Fibroblast of upper back skin (primary cell): ENCODE measurements at places on chromosomes 5 and 9.

DNA sequence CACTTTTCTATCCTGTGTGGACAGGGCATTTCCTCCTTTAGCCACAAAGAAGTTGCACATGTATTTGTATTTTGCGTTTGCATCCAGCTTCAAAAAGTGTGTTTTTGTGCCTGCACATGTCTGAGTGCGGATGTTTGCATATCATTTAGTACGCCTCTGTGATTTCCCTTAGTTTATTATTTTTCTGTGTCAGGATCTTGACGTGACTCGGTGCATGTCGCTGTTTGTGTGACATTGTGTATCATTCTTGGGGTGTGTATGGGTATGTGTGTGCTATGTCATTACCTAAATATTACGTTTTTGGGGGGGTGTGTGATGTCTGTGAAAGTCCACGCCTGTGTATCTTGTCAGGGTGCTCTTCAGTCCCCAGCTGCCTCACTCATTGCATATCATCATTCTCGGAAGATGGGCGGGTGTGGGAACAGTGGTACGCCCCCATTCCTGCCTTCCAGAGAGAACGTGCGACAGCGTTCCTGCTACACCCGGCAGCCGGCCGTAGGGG lies 416 bp upstream of the PAIP2 start:
- DNase-seq, result no peak

DNA sequence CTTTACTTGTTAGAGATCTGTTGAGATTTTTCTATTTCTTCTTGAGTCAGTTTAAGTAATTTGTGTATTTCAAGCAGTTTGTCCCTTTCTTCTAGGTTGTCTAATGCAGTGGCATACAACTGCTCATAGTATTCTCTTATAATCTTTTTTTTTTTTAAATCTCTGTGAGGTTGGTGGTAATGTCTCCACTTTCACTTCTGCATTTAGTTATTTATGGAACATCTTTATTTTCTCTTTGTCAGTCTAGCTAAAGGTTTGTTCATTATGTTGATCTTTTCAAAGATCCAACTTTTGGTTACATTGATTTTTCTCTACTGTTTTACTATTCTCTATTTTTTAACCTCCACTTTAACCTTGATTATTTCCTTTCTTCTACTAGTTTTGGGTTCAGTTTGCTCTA lies 13.8 kb downstream of the FOXE1 start:
- DNase-seq, result no peak

GRCh38 chr5:13609504-13609903 lies 335.0 kb downstream of the DNAH5 start:
- DNase-seq, result no peak

DNA sequence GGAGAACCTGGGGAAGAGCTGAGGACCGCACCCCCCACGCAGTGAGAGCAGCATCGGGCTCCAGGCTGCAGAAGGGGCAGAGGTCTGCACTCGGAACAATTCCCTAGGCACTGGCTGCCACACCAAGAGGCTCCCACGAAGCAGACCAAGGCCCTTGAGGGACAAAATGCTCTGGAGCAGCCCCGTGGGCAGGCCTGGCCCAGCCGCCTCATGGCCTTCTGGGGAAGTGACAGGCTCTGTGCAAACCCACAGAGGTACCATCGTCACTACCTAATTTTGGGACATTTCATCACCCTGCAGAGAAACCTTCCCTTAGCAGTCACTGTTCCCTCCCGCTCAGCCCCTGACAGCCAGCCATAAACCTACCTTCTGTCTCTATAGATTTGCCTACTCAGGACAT lies 15.9 kb downstream of the FBXW5 start:
- no peak for DNase-seq

DNA sequence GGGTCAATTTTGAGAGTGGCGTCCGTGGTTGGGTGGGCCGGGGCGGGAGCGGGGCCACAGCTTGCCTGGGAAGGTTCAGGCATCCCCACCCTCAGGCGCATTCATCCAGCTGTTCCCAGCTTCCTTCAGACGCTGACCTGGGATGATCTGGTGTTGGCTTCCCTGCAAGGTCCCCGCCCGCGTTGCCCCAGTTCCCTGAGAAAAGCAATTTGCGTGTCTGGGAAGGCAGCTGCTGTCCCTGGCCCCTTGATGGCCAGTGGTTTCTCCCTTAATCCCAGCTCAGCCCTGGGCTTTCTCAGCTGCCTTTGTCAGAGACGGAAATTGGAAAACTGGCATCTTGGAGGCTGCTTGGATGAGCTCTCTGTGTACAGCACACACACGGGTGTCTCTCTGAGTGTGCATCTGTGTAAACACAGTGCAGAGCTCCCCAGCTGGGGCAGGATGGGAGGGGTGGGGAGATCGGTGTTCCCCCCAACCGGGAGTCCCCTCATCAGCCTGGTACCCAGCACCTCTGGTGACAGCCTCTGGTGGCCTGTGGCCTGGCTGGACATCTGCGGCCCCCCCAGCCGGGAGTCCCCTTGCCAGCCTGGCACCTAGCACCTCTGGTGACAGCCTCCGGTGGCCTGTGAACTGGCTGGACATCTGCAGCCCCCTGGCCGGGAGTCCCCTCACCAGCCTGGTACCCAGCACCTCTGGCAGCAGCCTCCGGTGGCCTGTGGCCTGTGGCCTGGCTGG lies 94.0 kb downstream of the COL5A1 start:
- DNase-seq, result no peak

- peak; percentile 25 for DNase-seq
Measured at GRCh38 chr5:130692770-130693169, 472.3 kb downstream of the HINT1 start.

DNA sequence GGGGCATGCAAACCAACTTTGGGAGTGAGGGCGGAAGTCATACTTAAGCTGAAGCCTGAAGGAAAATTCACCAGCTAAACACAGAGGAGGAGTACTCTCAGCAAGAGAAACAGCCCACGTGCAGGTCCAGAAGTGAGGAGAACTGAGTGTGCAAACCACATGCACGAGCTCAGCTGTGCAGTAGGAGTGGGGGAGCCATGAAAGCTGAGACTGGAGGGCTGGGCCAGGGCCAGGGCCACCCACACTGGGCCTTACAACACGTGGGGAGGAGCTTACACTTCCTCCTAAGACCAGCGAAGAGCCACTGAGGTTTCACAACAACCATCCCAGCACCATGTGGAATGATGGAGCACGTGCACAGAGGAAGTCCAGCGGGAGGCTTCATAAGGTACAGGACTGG lies 9.3 kb upstream of the WWC1 start:
- DNase-seq, result peak; percentile 81

DNA sequence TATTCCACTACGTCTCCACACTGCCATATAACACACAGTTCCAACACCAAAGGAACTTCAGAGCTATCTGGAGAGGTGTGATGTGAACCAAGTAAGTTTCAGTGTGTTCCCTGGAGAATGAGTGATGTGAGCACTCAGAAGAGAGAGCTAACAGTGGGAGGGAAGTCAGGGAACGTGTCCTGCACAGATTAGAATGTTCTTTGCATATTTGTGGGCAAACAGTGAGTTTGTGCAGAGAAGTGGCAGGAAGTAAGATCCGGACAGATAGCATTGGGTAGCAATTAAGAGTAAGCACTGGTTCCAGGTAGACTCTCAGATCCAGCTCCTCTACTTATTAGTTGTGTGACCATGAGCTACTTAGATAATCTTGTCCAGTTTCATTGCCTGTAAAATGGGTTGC lies 206.4 kb downstream of the PDZD2 start:
- peak; percentile 49 for DNase-seq

DNA sequence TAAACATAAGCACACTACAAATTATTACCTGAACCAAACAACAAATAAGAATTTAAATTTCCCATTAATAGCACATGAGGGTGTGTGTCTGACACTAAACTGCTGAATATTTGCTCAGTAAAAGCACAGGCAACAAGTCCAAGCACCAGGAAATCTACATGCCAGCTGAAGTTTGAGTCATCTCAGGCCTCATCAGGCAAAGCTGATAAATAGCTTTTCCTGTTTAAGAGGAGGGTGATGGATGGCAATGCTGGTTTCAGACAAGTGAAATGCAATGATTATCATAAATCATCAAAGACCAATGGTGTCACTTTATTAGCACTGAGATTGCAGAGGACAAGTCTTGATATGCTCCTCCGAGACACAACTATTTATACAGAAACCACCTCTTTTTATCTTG lies 1668.0 kb upstream of the C9orf72 start:
- DNase-seq, result no peak

DNA sequence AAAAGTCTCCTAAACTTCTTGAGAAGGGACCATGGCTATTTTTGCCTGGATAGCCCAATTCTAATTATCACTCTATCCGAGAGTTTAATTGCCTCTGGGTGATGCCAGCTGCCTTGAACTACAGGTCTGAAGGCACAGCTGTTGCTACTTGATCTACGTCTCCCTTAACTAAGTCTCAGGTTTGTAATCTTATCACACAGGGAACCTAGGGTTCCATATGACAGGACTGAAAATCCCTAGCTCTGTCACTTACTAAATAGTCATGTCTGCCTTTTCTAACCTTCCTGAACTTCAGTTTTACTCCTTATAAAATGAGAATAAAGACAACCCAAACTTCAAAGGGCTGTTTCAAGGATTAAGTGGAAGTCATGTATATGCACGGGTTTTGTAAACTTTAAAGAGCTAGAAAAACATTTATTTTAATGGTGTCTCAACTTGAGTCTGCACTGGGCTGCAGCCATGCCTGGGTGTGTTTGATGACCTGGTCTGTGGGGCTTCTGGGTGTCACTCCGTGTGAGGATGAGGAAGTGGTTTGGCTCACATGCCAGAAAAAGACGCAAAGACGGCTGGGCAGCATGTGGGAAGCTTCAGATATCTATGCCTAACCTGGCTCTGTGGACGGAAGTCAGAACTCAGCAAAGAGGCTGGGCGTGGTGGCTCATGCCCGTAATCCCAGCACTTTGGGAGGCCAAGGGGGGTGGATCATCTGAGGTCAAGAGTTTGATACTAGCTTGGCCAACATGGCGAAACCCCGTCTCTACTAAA lies 129.3 kb upstream of the SLC44A1 start:
- no peak for DNase-seq

- no peak for DNase-seq
Measured at GRCh38 chr5:90557391-90557790, 1.2 kb upstream of the ADGRV1 start.
